Stimulated activated CD4-positive, alpha-beta T cell treated with anti-CD3 and anti-CD28 coated beads, Interleukin-4, amount 100 ng/mL, for 48 hours (primary cell): ENCODE measurements at places on chromosomes 6 and 20.

DNA sequence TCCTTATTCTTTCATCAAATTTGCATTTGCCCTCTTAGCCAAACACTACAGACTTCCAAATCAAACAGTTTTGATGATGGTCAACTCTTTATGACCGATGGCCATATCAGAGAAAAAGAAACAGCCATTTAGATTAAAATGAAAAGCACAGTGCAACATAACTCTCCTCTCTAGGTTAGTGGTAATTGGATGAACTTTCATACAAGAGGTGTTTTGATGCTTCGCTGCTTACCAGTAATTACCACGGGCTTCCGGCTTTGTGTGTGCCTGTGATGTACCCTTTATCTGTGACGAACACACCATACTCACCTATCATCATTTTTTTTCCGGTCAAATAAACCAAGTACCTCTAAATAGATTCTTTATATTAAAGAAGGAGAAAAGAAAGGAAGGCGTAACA lies 181.8 kb downstream of the FOXA2 start:
- DNase-seq = no peak

- DNase-seq = no peak
These were observed 1.5 kb upstream of the SLC26A8 start for GRCh38 chr6:36025932-36026327.

DNA sequence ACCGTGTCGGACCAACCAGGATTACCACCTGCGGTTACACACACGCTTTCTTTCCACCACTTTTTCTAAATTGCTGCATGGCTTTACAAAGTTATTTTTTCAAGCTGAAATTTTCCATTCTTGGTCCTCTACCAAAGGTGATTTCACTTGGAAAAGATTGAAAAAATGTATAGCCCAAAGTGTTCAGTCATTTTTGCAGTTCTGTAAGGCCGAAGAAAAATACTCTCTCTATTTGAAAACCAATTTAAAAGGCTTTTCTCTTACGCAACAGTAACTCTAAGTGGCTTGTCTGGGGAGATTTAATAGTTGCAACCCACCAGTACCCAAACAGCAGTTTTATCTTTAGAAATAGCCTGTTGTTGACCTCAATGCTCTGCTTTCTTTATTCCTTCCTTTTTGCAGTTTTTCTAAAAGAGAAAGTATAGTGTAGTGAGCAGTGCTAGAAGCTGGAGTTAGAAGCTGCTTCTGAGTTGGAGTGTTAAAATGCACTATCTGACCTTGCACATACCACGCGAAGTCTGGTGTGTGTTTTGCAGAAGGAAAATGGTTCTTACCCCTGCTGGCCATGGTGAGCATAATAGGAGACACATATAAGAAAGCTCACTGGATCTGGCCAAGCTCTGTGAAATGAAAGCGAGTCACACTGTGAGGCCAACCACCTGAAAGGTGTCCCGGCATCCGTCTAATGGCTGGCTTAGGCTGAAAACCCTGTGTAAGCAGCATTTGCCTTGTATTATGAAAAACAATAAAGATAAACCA lies 271.6 kb upstream of the PRND start:
- no peak for DNase-seq

GRCh38 chr20:39298571-39299506 lies 336.7 kb downstream of the DHX35 start:
- DNase-seq = no peak

- DNase-seq = no peak
These were observed 102.2 kb upstream of the RALGAPA2 start for GRCh38 chr20:20814685-20815084.
